ENCODE measurements at places on chromosomes 2 and 18.
A peak's percentile ranks its signal among the peaks of the same experiment; 100 is the strongest.

- DNase-seq = no peak
Observed at GRCh38 chr2:4110273-4110672, 406.9 kb downstream of the DCDC2C start.

DNA sequence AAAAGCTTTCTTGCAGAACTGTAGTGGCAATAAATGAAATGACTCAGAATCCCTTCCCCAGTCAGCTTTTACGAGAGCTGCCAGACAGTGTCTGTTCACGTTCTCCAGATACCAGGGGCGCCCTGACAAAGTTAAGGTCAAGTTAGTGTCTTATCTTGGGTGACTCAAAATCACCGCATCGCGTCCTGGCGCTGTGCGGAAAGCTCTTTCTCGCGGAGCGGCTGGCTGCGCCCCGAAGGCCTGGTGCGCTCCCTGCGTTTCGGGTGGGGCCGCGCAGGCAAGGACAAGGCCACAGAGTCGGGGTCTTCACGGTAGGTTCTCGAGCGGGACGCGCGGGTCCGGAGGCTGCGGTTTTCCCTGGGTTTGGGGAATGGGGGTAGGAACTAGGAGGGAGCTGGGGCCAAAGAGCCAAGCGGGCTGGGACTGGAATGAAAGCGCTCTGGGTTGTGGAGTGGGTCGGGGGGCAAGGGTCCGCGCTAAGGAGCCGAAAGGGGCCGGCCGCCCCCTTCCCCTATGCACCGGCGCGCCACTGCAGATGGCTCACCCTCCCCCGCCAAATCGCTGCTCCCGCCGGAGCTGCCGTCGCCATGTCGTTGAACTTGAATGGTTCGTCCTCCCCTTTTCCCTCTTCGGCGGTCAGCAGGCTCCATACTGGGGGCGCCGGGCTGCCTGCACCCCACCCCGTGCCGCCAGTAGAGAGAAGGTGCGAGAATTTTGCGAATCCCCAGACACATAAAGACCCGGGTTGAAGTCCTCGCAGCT lies 2.6 kb upstream of the HOXD11 start:
- DNase-seq = no peak

GRCh38 chr18:79485788-79486355 lies 90.1 kb downstream of the NFATC1 start:
- peak; percentile 92 for DNase-seq

GRCh38 chr2:106981491-106981890 lies 95.5 kb upstream of the ST6GAL2 start:
- no peak for DNase-seq

DNA sequence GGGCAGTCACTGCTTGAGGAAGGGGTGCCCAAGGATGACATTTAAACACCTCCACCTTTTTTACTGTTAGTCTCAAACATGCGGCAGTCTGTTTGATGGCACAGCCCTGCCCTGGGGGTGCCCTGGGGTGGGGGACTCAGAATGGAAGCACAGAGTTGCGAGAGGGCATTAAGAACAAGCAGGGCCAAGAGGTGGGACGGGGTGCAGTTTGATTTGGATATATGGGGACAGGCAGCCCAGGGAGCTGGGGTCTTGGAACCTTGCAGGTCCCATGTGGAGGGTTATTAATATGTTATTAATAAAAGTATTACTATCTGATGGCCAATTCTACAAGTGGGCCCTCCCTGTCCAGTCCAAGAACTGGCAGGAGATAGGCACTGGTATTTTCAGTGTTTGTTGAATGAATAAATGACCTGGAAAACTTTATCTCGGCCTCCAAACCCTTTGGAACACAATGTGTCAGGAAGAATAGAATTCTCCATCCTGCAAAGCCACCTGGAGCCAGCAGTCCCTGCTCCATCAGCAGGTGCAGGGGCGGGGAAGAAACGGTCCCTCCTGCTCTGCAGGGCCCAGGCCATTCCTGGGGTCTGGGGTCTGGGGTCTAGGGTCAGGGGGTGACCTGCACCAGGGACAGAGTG lies 25.2 kb downstream of the SDC1 start:
- no peak for DNase-seq

GRCh38 chr2:221715523-221716247 lies 143.6 kb upstream of the EPHA4 start:
- peak; percentile 23 for DNase-seq

Measured in astrocyte (in vitro differentiated cells and primary cell).